HFF-Myc (cell line): ENCODE measurements at places on chromosomes 12 and 14.
A peak's percentile ranks its signal among the peaks of the same experiment; 100 is the strongest.

DNA sequence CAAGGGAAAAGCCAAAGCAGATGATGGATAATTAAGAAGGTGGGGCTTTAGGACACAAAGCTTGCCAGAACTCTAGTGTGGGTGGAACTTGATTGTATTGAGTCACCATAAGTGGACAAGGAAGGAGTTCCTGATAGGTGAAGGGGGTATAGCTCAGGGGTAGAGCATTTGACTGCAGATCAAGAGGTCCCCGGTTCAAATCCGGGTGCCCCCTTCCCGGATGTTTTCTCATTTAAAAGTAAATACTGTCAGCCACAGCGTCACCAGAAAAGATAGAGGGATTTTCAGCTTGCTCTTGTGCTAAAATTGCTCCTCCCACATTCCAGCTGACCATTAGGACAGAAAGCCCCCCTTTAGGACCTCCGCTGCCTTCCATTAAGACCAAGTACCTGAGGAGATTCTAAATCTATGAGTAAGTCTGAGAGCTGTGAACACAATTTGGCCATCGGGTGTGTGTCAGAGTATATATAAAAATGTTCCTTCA is 36.6 kb downstream of the DCAF4 start:
- DNase-seq = peak; percentile 73

DNA sequence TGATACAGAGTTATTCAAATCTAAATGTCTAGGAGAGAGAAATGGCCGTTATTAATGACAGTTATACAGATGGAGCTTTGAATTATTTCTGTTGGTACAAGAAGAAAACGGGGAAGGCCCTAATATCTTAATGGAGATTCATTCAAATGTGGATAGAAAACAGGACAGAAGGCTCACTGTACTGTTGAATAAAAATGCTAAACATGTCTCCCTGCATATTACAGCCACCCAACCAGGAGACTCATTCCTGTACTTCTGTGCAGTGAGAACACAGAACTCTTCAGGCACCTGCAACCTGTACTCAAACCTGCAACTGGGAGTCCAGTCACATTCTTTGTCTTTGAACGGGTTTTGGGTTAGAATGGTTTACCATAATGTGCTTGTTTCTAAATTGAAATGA is 403.2 kb downstream of the DAD1 start:
- no peak for DNase-seq

DNA sequence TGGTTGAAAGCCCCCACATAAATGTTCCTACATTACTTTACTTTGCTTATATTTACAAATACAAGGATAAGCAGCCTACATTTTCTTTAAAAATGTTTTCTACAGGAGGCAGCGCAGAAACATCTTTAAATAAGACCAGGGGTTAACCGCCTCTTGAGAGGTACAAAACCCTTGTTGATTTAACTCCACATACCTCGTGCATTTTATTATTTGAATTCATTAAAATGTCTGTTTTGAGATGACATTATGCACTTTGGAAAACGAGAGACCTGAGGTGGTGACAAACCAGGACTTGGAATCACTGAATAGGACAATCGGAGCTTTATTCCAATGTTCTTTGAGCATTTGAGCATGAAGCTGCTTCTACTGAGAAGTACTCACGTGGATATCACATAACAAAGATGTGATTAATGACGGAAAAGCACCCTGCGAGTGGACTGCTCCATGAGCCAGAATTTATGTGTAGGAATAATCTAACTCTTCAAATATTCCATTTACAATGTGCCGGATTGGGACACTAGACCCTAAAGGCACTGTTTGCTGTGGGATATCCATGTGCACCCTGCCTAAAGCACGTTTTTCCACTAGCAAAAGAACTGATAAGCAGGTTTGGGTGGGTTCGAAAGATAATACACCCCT is 746 bp upstream of the DUSP16 start:
- no peak for DNase-seq

GRCh38 chr12:60075091-60075490 is 479.3 kb downstream of the SLC16A7 start:
- DNase-seq = peak; percentile 2

DNA sequence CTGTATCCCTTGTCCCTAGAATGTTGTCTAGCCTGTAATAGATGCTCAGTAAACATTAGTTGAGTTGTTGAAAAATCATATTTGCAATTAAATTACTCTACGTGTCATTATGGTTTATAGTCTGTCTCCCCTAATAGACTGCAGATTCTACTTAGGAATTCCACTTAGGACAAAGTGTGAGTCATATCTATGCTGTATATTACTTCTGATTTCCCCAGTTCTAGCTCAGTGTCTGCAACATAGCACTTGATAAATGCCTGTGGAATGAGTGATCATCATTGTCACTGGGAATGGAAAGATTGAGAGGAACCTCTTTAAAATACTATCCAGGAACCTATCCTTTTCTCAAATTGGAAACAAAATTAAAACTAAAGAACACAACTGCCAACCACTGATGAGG is 99.3 kb downstream of the TBX5 start:
- peak; percentile 29 for DNase-seq

DNA sequence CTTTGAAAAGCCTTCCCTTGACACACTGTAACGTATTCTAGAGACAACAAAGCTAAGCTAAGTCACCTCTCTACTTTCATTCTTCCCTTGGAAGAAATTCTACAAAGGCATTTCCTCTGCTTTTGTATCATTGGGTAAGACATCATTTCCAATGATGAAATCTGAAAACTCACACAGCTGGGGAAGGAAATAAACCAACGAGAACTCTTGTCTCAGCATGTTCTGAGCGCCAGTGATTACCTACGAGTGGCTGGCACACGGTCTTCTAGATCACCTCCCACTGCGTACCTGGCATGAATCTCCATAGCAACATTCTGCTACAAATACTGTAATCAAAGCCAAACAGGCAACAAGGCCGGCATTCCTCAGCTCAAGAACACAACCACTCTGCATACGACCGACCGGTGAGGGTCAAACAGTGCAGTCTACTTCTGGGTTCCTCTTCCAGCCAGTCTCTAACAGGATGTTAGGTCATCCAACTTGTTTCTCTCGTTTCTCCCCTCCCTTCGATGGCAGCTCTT is 7.6 kb downstream of the VPS37B start:
- no peak for DNase-seq

DNA sequence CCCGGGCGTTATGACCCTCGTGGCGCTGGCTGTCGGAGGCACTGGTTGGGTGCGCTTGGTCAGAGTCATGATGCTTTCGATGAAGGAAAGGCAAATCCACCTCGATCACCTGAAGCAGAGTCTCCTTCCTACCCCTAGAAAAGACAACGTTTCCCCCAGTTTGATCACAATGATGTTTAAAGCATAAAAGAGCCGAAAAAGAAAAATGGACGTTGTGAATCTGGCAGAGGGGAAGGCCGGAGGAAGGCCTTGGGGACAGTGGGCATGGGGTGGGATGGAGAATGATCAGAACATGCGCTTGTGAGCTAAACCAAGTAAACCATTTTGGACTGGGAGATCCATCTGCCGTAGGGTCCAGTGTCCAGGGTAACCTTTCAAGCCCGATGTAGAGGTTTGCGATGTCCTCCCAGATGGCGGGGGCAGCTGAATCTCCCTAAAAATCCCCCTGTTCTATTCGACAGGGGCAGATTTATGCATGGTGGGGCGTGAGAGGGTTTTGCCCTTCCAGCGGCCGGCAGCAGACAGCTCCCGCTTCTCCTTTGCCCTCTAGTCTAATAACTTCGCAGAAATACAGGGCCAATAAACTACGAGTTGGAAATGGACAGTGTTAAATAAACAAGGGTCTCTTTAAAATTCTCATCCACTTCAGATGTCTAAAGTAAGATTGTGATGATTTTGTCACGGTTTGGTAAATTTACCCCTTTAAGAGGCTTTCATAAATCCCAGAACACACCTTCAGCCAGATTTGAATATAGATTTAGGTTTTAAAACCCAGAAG is 2.3 kb upstream of the OTX2 start:
- no peak for DNase-seq

DNA sequence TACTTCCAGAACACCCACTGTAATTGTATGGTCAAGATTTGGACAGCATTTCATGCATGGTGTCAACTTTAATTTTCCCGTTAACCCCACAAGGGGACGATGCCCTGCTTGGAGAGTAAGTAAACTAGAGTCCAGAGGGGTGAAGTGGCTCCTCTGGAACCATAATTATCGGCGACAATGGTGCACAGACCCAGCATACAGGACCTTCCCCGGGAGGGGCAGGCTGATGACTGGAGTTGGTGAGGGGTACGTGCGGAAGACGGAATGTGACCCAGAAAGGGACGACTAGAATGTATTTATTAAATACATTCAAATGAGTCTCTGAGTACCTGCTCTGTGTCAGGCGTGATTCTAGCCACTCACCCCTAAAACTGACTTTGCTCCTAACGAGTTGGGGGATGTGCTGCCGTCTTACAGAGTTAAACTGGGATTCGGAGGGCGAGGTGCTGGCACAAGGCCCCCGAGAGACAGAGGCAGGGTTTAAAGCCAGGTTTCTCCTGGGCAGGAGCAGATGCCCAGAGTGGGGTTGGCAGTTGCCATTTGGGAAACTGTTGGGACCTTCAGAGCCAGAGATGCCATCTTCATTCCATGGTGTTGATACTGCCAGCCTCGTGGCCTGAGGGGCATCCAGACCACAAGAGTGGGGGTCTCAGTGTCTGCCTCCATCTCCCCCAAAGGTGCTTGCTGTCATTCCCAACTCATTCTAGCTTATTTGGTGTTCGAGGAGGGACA is 10.9 kb downstream of the RTL1 start:
- DNase-seq = no peak

DNA sequence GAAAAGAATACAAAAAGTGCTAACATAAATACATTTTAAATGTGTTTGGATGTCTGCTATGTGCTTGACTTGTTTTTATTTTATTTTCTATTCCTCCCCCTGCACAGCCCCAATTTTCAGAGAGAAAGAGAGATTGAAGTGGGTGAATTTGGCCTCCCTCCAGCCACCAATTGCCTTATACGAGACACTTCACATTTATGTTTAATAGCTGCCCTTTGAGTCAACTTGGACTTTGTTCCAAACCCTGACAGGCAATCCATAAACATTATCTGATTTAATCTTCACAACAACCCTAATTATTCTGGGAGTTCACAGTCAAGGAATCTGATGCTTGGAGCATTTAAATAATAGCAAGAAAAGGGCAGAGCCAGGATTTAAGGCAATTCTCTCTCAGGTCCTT is 161.7 kb downstream of the SLC15A4 start:
- DNase-seq = no peak

- no peak for DNase-seq
Observed at GRCh38 chr14:61925043-61925442, 162.8 kb downstream of the SNAPC1 start.

- no peak for DNase-seq
Observed at GRCh38 chr14:93326196-93326595, 6.6 kb downstream of the BTBD7 start.

- no peak for DNase-seq
Observed at GRCh38 chr14:77097006-77097699, 905 bp upstream of the CIPC start.

- DNase-seq = peak; percentile 59
Observed at GRCh38 chr14:51604073-51604472, 47.6 kb upstream of the FRMD6 start.

GRCh38 chr14:51846631-51847488 is 13.6 kb upstream of the GNG2 start:
- no peak for DNase-seq

DNA sequence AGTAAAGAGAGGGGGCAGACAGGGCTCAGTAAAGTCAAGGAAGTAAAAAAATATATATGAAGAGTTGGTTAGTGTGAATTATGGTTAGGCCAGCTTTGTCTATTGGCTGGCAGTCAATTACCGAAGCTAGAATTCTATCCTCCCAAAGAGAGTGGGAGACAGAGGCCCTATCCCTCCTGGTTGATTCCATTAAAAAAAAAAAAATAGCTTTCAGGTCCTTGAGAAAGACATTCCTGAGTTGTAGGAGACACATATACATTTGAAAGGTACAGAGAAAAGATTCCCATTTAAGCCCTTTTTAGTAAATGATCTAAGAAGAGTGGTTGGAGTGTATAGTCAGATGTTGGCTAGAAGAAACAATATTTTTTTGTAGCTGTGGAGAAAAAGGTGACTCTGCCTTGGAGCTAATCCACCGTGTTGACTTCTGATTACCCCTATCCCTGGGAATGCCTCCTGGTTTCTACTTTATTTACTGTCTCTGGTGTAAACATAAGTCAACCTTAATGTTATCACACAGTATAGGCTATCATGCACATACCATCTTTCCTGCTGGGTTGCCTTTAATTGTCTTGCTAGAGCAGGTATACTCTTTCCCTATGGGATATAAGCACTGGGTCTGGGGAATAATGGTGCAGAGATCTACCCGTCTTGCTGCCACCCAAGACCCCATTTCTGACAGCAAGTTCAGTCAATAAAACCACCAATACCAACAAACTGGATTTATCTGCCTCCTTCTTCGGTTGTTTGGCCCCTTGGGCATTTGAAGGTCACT is 859.9 kb upstream of the ATXN7L3B start:
- DNase-seq = no peak

DNA sequence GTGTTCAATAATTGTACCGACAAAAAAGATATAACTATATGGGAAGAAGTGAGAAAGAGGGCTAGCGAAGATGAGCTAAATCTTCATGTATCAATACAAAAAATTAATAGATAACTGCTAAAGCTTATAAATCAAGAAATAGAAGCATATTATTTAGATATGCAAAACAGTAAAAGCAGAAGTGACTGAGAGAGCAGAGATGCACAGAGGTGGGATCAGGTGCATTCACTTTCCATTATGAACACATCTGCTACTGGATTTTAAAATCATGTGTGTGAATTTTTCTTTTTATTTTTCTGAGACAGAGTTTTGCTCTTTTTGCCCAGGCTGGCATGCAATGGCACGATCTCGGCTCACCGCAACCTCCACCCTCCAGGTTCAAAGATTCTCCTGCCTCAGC is 33.4 kb downstream of the GUCY2C start:
- no peak for DNase-seq

- DNase-seq = peak; percentile 55
Observed at GRCh38 chr12:62919838-62920237, 15.1 kb downstream of the PPM1H start.

GRCh38 chr14:102320671-102321455 is 1.3 kb downstream of the ZNF839 start:
- no peak for DNase-seq

- DNase-seq = no peak
Observed at GRCh38 chr12:1216560-1216959, 225.5 kb downstream of the ERC1 start.

GRCh38 chr12:7113389-7113871 is 4.4 kb upstream of the C1RL start:
- no peak for DNase-seq

DNA sequence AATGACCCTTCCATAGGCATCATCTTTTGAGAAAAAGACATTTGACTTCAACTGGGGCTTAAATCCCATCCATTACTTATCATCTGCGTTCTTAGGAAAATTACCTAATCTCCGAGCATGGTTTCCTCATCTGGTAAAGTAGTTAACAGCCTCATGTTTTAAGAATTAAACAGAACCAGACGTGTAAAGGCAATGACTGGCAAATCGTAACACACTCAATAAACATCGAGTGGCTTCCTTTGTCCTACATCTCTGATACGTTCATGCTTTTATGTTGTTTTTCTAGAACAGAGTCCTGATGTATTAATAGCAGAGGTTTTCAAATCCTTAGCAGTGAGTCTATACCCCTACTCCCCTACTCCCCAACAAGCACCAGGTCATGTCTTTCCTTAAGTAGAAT is 189.7 kb upstream of the RGS6 start:
- DNase-seq = no peak

GRCh38 chr12:124947561-124948398 is 33.3 kb upstream of the UBC start:
- no peak for DNase-seq

- no peak for DNase-seq
Observed at GRCh38 chr14:54700717-54701116, 133.8 kb downstream of the SAMD4A start.

GRCh38 chr14:67442139-67442906 is 30.4 kb upstream of the PLEK2 start:
- no peak for DNase-seq
